ENCODE measurements at places on chromosomes 5 and 9.

GRCh38 chr5:72494623-72495124 lies 12.5 kb downstream of the ZNF366 start:
- no peak for DNase-seq

DNA sequence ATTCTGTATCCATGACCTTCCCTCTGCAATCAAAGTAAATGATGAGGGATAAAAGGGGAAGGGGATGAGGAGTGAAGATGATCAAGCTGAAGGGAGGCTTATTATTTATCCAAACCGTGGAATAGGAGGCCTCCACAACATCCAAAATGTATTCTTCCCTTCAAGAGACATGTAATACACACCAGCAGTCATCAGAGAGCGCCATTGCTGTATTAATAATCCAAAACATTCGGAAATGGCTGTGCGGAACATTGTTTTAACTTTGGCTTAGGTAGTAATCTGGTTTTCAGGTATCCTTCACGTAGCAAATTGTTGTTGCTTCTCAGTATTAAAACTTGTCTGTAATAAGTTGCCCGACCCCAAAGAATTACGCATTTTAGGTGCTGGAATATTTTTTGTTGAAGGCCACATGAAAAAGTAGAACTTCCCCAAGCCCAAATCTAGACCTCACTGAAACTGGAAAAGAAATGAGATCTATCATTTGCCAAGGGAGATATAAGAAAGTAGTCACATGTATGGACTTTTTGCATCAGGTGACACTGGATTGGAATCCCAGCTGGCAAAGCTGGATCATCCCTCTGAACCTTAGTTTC lies 2.6 kb upstream of the BOD1 start:
- DNase-seq: peak; percentile 50

- no peak for DNase-seq
These were observed 317.3 kb downstream of the GADD45G start for GRCh38 chr9:89922099-89922498.

- peak; percentile 28 for DNase-seq
These were observed 92.0 kb downstream of the BASP1 start for GRCh38 chr5:17309462-17309861.

DNA sequence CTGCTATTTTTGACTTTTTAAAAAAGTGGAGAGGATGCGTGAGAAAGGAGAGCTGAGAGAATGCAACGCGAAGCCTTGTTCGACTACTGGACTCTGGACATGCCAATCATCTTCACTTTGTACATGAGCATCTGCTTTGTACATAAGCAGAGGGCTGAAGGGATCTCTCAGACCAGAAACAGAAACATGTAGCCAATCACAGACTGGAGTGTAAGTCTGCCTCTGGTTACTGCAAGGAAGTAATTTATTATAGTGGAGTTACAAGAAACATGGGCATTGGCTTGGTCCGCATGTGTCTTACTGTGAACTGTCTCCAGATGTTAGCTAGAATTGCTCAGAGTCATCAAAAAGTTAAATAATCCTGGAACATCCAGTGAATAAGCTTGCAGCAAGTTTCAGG lies 190.0 kb upstream of the GRAMD2B start:
- no peak for DNase-seq

- DNase-seq: no peak
These were observed 40.2 kb downstream of the SH3RF2 start for GRCh38 chr5:145976431-145977155.

GRCh38 chr5:110294281-110294680 lies 432.2 kb downstream of the TMEM232 start:
- DNase-seq: no peak

DNA sequence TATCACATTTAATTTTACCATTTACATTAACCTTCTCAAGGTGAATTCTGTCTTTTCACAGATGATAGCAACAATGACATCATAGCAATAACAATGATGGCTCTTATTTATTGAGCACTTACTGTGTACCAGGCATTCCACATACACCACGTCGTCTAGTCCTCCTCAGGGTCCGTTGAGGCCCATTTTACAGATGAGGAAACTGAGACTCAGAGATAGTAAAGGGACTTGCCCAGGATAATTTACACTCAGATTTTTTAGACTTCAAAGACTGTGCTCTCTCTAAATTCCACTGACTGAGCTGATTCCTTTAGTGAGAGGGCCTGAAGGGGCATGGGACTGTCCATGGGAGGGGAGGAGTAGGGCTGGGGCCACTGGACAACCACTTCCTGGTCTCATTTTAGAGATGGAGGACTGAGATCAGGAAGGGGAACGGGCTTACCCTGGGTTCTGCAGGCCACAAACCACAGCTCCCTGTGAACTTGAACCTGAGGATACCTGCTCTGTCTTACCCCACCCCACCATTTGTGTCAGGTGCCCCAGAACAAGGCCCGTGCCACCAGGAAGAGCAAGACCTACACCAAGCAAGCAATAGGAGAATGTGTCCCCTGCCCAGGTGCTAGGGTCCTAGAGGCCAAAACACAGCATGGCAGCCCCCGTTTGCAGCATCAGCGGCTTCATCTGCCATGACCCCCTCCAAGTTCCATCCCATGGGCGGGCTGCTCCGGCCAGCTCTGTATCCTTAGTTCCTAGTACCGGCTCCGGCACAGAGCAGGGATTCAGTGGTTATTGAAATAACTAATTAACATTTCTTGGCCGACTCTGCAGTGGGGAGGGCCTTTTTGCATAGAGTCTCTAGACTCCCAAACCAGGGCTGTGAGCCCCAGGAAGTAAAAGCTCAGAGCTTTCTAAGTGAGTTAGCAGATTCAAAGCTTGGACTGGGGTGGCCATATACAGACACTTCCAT lies 96.6 kb downstream of the RGS3 start:
- DNase-seq: no peak

DNA sequence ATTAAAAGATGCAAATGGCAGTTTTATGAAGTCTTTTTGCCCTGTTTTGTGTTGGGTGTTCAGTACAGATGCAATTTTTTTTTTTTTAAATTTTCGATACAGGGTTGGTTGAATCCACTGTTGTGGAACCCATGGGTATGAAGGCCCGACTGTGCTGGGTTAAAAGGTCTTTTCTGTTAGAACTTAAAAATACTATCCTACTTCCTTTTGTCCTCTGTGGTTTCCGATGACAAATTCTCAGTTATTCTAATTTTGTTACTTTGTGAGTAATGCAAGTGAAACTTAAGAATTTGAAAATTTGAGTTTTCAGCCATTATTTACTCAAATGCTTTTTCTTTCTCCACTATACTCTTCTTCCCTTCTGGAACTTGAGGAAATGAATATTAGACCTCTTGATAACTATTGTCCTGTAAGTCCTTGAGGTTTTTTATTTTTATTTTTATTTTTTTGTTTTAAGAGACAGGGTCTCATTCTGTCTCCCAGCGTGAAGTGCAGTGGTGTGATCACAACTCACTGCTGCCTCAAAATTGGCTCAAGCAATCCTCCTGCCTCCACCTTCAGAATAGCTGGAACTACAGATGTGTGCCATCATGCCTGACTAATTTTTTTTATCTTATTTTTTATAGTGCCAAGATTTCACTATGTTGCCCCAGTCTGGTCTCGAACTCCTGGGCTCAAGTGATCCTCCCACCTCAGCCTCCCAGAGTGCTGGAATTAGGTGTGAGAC lies 67.5 kb downstream of the ZCCHC7 start:
- DNase-seq: no peak

DNA sequence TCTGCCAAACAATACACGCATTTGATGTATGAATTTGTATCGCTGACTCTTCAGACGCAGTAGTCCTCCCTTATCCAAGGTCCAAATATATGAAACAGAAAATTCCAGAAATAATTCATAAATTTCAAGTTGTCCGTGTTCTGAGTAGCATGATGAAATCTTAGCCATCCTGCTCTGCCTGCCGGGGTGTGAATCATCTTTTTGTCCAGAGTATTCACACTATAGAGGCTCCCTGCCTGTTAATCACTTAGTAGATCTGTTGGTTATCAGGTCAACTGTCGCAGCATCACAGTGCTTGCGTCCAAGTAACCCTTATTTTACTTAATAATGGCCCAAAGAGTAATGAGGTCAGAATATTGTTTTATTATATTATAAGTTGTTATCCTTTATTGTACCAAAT lies 268.1 kb downstream of the DOCK8 start:
- DNase-seq: no peak
